ENCODE measurements at places on chromosomes 2 and 18.

GRCh38 chr2:39780825-39781600 is 2.0 kb upstream of the THUMPD2 start:
- DNase-seq = no peak

- DNase-seq = no peak
These were observed 125.8 kb upstream of the CREB1 start for GRCh38 chr2:207403950-207404349.

DNA sequence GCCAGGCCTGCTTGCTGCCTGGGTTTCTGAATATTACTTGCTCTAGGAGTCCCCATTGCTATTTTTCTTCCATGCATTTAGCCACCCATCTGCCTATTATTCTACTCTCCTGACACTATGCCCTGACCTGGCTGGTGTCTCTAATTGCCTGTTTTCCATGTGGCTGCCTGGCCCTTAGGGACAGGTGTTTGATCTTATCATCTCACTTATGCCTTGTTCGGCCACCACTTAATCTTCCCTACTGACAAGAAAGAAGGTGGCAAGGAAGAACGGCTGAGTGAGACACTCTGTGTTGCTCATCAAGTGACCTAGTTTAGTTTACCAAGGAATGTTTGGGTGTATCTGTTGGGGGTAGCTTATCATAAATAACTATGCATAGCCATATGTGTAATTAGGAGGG is 50.4 kb upstream of the RAPH1 start:
- no peak for DNase-seq

DNA sequence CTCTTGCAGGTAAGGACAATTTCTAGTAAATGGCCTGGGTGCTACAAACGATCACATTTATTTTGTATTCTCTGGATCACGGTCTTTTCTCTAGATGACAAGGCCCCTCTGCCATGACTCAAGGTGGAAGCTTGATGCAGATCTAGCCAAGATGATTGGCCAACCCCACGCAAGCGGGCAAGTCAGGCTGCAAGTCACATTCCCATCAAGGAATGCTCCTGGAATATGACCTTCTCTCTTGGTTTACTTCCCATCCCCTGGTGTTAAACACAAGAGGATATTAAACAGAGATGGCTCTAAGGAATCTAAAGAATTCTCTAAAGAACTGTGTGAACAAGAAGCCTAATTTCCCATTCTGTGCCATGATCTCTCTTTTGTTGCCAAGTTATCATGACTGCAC is 97.3 kb upstream of the SERPINE2 start:
- no peak for DNase-seq

- no peak for DNase-seq
These were observed 639 bp downstream of the MAIP1 start for GRCh38 chr2:199956062-199956380.

DNA sequence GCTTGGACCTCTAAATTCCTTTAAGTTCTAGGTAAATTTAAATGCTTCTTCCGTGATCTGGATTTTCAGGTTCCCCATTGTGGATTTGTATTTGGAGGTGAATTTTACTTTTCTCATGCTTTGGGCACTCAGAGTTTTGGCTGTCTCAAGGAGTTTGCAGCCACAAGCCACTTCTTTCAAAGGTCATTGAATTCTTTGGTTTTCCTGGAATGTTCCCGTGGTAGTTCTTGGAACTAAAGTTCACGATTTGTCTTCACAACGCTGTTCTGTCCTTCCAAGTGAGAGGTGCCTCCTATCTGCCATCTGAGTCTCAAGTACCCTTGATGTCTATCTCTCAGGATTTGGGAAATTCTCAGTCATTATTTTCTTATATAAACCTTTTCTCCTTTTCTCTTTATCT is 1438.7 kb upstream of the ZEB2 start:
- no peak for DNase-seq

DNA sequence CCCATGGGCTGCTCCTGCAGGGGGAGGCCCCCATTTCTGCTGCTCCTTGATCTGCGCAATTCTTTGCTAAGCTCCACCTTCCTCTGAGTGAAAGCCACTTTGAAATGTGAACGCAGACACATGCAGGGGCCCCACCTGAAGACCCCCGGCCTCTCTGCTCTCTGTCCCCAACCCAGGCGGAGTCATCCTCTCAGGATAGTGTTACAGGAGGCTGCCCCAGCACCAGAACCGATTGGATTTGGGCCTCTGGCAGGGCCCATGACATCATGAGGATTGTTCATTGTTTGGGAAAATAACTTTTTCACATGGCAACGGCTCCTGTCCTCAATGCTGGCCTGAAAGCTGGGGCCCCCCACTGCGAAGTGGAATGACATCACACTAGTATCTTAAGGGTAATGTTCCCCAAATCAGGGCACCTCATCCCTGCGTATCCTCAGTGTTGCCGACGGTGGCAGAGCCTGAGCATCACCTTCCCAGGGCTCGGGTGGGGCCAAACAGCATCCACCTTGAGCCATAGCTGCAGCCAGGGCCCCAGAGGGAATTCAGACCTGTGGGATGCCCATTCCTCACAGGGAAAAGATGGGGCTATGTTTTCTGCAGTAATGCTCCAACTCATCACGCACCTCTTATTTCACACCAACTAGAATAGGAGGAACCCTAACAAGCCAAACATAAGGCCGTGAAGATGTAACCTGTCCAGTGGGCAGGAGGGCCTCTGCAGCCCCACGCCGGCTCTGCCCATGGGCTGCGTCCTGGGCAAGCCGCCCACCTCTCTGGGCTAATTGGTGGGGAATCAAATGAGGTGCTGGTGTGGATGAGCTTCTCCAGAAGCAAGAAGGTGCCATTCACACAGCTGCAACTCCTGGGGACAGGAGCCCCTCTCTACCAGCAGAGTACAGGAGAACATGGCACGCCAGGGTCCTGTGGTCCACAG is 2.7 kb upstream of the ERFE start:
- DNase-seq = no peak

DNA sequence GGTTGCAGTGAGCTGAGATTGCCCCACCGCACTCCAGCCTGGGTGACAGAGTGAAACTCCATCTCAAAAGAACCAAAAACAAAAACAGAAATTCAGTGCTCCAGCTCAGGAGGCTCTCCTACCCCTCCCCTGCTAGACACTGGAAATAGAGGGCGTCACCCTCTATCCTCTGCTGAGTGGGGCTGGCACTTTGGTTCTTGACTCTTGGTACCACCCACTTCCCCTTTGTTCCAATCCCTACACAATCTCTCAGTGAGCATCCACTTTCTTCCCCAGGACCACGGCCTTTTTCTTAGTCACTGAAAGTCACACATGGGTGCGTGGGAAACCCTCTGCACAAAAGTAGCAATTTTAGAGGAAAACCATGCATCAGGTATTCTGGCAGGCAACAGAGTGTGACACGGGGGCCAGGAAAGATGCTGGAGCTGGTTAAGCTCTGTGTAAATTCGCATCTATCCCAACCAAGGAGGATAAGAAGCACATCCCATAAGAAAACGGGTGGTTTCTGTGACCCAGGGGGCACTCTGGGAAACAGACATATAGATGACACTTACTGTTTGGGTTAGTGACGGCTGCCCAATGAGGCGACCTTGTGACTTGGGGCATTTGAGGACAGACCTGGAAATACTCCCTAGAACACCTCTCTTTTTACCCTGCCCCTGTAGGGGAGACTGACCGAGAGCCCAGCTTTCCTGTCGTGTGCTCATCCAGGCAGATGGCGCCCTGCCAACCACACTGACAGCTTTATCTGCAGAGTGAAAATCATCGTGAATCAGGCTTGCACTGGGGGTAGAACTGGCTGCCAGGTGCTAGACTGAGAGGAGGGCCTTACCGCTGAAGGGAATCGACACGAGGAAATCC is 7.7 kb downstream of the HJURP start:
- no peak for DNase-seq

All from HAP-1 (cell line).